Stimulated activated CD8-positive, alpha-beta memory T cell treated with anti-CD3 and anti-CD28 coated beads, Interleukin-7, amount 100 ng/mL, for 1 hour (primary cell): ENCODE measurements at places on chromosomes 12 and 14.
A peak's percentile ranks its signal among the peaks of the same experiment; 100 is the strongest.

GRCh38 chr14:36844443-36845195, 183.0 kb downstream of the PAX9 start:
- no peak for DNase-seq

DNA sequence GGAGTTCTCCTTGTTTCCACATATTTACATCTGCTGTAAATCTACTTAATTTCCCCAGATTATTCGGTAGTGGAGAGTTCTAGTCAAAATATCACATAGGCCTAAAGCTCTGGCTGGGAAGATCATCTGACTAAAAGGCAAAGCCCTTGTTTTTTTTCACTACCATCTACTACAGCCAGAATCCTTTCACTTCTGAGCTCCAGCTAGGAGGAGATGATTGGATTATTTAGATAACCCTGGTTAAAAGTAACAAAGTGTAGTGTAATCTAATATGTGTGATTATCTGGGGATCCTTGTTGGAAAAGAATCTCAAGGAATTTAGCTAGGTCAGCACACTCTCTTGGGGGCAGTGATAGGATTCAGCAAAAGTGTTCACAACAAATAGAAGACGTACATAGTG, 125.4 kb downstream of the DYRK2 start:
- DNase-seq: no peak

DNA sequence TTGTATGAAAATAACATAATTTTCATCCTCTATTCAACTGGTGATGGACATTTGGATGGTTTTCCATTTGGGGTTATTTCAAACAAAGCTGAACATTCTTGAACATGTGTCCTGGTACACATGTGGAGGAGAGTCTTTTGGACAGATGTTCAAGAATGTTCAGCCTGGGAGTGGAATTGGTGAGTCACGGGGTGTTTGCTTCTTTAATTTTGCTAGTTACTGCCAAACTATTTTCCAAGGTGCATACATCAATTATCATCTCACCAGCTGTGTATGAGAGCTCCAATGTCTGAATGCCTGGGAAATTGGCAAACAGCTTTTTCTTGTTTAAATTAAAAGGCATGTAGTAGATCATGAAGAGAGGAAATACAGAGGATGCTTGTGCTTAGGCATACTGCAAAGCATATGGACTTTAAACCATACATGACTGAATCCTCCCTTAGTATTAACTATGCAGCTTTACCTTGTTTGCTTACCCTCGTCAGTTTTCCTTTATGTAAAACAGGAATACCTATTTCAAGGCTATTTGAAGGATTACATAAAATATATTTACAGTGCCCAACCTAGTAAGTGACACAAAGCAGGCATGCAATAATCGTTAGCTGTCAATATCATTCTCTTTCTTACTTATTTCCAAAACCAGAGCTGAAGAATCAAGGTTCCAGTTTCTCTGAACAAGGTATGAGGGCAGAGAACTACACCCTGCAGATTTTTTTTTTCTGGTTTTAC, 152.1 kb downstream of the ITPR2 start:
- no peak for DNase-seq

- DNase-seq: no peak
Measured at GRCh38 chr14:34124585-34124984, 173.7 kb upstream of the EGLN3 start.

GRCh38 chr14:93981316-93982229, 5.2 kb upstream of the ASB2 start:
- no peak for DNase-seq

GRCh38 chr12:54601841-54602240, 13.4 kb upstream of the PPP1R1A start:
- DNase-seq: no peak

DNA sequence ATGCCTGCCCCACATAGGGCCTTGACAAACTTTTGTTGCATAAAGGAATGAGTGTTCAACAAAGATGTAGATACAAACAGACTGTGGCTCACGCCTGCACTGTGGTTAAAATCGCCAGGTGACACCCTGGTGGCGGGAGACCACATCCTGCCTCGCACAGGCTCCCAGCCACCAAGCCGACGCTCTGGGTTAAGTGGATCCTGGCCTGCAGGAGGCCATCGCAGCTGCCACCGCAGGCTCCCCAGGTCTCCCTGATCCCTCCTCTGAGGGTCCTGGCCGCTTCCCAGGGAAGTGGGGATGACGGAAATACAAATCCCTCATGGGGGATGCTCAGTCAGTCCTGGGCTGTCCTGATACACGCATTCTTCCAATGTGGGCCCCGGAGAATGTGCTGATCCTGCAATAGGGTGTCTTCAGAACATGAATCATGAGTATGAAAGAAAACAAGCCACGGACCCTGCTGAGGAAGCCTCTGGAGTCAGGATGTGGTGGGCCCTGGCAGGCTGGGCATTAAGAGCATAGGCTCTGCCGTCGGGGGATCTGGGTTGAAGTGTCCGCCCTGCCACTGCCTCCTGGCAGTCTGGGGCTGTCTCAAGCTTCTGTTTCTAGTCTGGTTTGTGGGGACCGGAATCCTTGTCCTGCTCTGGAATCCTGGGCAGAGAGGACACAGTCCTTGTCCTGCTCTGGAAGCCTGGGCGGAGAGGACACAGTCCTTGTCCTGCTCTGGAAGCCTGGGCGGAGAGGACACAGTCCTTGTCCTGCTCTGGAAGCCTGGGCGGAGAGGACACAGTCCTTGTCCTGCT, 53.5 kb upstream of the BEGAIN start:
- DNase-seq: peak; percentile 50

- DNase-seq: no peak
Measured at GRCh38 chr12:25829192-25829591, 129.3 kb upstream of the RASSF8 start.

GRCh38 chr12:41234692-41235091, 46.6 kb downstream of the PDZRN4 start:
- no peak for DNase-seq

DNA sequence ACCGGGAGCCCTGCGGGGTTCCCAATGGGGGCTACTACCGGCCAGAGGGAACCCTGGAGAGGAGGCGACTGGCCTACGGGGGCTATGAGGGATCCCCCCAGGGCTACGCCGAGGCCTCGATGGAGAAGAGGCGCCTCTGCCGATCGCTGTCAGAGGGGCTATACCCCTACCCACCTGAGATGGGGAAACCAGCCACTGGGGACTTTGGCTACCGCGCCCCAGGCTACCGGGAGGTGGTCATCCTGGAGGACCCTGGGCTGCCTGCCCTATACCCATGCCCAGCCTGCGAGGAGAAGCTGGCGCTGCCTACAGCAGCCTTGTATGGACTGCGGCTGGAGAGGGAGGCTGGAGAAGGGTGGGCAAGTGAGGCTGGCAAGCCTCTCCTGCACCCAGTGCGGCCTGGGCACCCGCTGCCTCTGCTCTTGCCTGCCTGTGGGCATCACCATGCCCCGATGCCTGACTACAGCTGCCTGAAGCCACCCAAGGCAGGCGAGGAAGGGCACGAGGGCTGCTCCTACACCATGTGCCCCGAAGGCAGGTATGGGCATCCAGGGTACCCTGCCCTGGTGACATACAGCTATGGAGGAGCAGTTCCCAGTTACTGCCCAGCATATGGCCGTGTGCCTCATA, 9.7 kb downstream of the TNS2 start:
- DNase-seq: no peak

- no peak for DNase-seq
Measured at GRCh38 chr14:30035361-30035760, 107.7 kb upstream of the PRKD1 start.

DNA sequence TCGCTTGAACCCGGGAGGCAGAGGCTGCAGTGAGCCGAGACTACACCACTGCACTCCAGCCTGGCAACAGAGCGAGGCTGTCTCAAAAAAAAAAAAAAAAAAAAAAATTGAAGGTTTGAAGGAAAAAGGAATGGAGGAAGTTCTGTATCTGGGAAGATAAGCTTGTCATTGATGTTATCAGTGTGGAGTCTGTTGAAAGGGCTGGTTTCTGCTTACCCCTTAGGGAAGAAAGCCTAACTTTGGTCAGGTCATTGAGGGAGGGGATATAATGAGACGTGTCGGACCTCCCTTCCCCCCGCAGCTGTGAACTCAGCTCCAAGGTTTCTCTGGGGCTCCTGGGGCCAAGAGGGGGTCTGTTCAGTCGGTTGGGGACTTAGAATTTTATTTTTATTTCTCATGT, 16.4 kb downstream of the DAO start:
- no peak for DNase-seq
